ENCODE measurements at places on chromosomes 3 and 15.

- peak; percentile 71 for DNase-seq
Observed at GRCh38 chr3:46895204-46895660, 17.7 kb downstream of the PTH1R start.

- DNase-seq = peak; percentile 56
Observed at GRCh38 chr15:50907601-50908208, 778 bp upstream of the AP4E1 start.

DNA sequence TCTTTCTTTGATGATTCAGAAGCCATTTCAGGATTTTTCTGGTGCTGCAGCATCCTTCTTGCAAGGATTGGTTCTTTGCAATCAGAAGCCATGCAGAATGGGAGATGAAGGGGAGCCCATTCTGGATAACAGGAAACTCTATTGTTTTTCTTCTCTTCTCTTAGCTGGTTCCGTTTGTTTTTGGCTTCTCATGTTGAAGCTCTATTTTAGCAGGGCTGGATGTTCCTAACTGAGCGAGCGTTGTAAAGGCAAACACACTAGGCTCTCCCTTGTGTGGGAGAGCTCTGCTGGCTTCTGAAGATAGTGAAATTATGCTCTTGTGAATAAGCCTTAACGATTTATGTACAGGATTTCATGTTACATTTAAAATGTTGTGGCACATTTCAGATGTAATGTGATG lies 8.3 kb downstream of the CACNA1D start:
- DNase-seq = no peak

- no peak for DNase-seq
Observed at GRCh38 chr3:116139641-116140040, 305.6 kb downstream of the LSAMP start.

DNA sequence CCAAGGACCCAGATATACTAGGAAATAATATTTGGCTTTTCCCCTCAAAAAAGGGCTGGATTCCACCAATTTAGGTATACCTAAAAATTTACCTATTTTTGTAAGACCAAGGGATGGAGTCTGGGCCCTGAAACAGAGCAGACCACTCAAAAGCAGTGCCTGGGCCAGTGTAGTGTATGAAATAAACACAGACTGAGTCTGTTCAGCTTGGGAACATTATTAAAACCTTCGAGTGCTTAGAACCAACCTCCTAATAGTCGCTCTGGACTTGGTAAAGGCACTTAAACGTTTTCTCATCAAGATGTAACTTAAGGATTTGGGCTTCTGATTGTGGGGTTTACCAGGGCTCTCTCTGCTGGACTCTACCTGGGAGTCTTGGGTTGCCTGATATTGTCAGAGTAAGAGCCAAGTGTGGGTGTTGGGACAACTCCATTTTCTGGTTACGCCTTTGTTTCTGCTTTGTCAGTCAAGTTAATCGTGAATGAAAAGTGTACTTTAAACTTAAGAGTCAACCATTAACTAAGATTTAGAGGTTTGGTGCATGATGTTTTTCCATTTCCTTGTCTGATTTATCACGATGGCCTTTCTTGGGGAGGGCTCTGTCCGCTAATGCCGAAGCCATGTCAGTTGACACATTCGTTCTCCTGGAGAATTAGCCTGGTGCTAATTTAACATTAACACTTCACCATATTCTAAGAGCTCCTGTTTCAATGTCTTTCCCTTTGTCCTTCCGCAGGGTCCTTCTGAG lies 221.0 kb upstream of the TPM1 start:
- DNase-seq = no peak

GRCh38 chr3:53794597-53794996 lies 51.6 kb downstream of the CHDH start:
- DNase-seq = no peak

GRCh38 chr15:59274126-59274970 lies 67.7 kb downstream of the LDHAL6B start:
- peak; percentile 34 for DNase-seq

DNA sequence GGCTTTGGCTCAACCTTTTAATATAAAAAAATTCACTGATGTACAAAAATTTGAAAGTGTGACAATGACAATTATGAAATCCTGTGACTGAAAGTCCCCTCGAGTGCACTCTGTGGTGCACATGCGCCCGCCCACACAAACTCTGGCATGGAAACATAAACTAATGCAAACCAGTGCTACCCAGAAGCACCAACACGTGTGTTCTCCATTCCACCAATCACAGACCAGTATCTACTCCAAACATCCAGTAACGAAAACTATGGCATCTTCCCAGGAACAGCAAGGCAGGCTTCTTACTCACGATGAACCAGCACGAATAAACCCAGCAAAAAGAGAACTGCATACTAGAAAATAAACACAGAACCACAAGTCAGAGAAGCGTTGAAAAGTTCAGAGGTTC lies 11.7 kb upstream of the NMB start:
- peak; percentile 28 for DNase-seq

DNA sequence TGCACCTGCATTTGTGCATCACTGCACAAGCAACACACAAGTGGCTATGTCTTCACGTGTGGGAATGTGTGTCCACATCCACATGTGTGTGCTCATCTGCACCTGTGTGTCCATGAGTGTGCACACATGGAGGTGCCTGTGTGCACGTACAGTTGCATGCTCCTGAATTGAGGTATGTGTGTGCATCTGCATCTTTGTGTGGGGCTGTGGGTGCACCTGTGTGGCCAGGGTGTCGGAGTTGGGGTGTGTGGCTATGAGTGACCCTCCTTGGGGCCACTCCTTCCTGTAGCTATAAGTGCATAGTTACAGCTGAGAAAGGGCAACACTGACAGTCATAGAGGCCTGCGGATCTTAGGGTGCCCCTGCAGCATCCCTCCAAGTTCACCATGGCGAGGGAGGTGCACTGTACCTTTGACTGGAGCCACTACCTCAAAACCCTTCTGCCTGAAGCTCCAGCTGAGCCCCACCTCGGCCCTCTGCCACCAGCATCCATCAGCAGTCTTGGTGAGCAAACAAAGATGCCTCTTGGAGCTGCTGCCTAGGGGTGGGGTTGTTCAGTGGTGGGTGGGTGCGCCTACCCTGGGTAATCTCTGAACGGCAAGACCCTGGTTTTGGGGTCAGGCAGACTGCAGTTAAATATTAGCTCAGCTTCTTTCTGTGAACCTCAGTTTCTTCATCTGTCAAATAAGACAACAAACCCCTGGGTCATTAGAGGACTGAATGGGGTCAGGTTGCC lies 5.2 kb upstream of the HHATL start:
- DNase-seq = no peak

DNA sequence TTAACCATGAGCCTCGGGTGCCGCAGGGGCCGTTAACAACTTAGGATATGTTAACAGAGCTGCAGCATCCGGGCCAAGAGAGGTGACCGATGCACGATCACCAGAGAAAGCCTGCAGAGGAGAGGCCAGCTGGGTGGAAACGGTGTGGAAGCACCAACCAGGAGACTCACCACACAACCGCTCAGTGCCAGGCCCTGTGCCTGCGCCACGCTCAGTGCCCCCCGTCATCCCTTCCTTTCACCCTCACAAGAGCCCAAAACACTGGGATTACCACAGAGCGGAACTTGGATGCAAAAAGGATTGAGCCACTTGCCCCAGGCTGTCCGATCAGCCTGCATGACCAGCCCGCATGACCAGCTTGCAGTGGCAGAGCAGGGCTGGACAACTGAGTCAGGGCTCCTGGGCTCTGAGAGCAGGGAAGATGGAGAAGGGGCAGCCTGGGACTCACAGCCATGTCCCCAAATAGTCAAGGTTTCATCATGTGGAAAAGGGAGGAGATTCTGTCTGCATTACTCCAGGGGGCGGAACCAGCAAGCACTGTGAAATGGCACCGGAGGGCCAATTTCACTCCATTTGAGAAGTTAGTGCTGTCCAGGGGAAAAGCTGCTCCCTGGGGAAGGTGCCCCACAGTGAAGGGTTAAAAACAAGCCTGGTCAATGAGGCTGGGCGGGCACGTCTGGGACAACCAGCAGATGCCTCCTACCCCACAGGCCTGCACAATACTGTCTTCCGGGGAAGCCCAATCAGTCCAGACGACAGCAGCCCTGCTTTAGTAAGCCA lies 156.8 kb downstream of the ATP10A start:
- DNase-seq = no peak

DNA sequence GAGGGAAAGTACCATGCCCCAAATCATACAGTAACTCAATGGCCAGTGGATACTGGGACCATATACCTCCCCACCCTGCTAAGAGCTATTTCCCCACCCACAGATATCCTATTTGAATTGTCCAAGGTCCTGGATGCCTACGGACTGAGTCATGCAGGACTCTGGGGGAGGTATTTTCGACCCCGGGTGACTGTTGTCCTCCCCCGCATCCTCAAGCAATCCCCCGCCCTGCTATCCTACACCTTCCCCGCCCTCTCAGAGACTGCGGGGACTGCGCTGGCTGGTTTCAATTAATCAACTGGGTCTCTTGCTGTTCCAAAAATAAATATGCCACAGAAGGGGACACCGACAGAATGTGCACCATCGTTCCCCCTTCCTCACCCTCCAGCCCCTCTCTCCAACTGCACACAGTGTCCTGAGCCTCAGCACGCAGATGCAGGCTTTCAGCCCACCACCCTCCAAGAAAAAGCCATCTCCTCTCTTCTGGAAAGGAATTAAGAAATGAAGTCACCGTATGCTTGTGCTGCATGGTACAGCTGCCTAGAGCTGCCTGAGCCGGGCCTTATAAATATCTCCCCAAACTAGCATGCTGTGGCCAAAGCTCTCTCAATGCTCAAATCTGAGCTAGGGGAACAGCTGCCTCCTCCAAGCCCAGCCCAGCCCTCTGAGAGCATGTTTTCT lies 8.1 kb downstream of the CAV3 start:
- no peak for DNase-seq

- no peak for DNase-seq
Observed at GRCh38 chr3:150680562-150680961, 23.2 kb downstream of the ERICH6 start.

- DNase-seq = no peak
Observed at GRCh38 chr3:115323380-115323779, 176.3 kb upstream of the ZBTB20 start.

DNA sequence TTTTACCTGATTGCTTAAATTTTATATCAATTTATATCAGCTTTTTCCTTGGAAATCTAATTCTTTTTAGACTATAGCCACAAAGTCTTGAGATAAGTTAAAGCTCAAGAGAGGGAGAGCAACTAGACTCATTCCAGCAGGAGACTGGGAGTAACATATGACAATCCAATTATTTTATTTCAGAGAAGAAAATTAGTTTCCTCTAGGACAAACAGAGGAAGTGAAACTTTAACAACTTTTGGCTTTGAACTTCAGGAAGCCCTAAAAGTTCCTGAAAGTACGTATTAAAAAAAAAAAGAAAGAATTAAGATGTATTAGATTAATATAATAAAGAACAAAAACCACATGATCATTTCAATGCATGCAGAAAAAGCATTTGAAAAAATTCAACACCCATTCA lies 13.9 kb upstream of the UBE2E2 start:
- DNase-seq = no peak

DNA sequence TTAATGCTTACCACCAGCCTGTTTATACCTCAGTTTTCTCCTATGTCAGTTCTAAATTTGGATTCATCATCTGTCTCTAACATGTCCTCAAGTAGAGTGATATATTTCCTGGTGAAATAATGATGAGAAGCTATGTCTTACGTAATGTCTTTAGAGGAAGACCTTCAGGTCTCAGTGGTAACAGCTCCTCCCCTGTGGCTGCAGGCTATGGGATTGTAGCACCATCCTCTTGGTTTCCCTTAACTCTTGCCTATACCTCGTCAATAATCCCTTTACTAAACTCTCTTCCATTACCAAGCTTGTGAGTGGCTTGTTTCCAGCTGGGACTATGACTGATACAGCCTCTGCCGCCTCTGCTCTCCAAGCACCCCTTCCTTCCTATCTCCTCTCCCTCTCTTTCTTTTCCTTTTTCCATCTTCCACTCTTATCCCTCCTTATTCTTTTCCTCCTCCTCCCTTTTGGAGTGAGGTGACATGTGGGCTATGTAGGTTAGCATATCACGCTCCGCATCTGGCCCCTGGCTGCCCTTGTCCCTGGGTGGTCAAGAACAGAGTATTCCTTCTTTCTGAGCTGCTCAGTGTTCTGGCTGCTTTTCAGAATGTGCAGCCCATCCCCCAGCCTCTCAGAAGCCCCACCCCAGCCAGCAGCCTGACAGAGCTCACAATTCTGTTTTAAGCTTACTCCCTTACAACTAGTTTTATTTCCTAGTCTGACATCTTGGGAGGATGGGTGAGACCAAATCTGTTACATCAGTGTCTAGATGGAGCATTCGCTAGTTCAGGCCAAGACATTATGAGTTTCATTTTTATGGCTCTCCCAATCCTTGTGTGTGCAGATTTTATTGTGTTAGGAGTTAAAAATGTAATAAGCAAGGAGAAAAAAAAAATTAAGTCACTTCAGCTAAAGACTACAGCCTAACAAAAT lies 75.0 kb upstream of the RNU6-1 start:
- no peak for DNase-seq

- no peak for DNase-seq
Observed at GRCh38 chr3:65126527-65127410, 439.0 kb upstream of the ADAMTS9 start.

DNA sequence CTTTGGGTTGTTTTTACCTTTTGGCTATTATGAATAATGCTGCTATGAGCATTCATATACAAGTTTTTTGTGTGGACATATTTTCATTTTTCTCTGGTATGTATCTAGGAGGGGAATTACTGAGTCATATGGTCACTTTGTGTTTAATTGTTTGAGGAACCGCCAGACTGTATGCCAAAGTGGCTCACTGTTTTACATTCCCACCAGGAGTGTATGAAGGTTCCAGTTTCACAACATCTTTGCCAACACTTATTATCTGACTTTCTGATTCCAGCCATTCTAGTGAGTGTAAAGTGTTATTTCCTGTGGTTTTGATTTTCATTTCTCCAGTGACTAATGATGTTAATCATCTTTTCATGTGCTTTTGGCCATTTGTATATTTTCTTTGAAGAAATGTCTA lies 51.8 kb downstream of the CMTM7 start:
- DNase-seq = no peak

- no peak for DNase-seq
Observed at GRCh38 chr15:36301947-36302346, 277.5 kb upstream of the CDIN1 start.

DNA sequence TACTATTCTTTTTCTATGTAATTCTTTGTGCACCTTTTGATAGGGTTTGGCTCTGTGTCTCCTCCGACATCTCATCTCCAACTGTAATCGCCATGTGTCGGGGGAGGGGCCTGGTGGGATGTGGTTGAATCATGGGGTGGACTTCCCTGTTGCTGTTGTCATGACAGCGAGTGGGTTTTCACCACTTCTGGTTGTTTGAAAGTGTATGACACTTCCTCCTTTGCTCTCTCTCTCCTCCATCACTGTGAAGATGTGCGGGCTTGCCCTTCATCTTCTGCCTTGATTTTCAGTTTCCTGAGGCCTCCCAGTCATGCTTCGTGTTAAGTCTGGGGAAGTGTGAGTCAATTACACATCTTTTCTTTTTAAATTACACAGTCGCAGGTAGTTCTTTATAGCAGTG lies 225.8 kb upstream of the DPPA4 start:
- peak; percentile 23 for DNase-seq
